AML-193 (cell line): ENCODE measurements at places on chromosomes 3 and 15.

DNA sequence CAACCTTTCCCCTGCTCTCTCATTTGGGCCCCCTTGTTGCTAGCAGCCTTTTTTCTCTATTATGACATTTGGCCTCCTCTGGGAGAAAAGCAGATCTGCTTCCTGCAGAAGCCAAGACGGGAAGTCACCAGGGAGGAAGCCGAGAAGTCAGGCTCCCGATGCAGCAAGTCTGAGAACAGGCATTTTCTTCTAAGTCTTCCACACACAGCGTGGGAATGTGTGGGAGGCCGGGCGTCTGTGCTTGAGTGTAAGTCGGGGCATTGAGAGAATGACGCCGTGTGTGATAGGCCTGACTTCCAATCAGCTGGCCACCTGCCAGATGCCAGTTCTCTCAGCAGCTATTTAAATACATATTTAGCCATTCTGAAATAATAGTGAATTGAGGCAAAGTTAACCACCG lies 75.8 kb upstream of the FAM98B start:
- no peak for DNase-seq

DNA sequence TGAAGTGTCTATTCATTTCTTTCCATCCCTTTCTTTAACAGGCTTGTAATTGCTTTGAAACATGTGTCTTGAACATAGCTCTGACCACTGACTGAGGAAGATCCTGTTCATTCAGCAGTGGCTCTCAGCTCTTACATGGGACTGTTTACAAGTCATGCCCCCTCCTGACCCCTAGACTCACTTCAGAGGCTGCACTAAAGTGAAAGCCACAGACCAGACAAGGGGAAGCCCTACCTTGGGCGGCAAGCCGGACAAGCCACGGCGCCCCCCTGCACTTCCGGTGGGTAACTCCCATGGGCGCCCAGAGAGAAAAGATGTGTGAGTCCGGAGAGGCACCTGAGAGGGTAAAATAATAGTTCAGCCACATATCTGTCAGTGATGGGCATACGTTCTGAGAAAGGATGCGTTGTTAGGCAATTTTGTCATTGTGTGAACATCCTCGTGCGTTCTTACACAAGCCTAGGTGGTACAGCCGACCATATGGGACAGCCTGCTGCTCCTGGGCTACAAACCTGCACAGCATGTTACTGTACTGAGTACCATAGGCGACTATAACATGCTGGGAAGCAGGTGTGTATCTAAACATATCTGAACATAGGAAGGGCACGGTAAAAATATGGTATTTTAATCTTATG lies 116.2 kb downstream of the CHSY1 start:
- no peak for DNase-seq

GRCh38 chr3:98999675-99000074 lies 98.2 kb upstream of the DCBLD2 start:
- DNase-seq: no peak

GRCh38 chr15:63260791-63261190 lies 16.6 kb upstream of the APH1B start:
- DNase-seq: no peak

DNA sequence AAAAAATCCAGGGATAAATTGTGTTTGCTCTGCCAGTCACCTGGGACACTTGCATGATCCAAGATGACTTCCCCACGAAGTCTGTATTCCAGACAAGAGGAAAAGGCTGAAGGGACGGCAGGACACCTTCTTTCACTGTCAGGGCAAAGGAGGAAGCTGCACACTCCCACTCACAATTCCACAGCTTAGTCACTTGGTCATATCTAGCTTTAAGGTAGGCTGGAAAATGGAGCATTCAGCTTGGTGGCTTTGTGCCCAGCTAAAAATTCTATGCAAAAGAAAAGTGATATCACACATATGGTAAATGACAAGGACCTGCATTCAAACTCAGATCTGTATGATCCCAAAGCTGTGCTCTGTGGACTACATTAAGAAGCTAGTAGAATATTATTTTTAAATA lies 109.2 kb upstream of the TPM1 start:
- DNase-seq: no peak

- no peak for DNase-seq
Measured at GRCh38 chr3:16516695-16517481, 3.4 kb upstream of the RFTN1 start.
